ENCODE measurements at places on chromosomes 6 and 20.

DNA sequence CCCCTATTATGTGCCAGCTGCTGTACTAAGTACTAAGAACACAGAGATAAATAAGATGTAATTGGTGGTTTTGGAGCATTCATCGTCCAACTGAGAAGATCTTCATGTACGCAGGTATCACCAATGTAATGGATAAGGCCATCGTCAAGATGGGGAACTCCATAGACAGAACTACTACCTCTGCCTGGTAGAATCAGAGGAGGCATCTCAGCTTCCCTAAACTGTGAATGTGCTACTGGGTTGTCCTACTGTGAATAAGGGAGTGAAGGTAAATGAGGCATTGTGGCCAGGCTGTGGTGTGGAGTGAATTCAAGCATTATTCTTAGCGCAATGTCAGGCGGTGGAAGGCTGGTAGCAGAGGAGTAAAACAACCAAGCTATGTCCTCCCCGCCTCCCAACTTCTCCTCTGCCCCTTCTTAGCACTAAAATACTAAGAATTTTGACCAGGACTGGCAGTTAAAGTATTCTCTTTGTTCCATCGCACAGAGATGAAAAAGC, 68.2 kb downstream of the TBC1D7 start:
- DNase-seq, result no peak

DNA sequence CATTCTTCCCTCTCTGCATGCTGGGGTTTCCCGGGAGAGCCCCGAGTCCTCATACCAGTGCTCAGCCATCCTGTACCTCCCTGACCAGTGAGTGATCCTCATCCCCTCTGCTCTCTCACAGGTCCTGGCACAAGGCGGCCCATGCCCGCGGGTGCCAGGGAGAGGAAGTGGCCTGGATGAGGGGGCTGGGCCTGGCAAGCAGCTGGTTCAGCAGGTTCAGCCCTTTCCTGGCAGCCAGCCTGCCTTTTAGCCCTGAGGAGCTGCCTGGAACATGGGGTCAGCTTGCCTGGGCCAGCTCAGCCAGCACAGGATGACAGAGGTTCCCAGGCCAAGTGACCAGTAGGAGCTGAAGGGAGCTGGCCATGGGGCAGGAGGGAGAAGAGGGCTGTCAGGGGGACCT, 10.9 kb downstream of the MOCS1 start:
- DNase-seq, result no peak

GRCh38 chr6:156883497-156884252, 106.5 kb downstream of the ARID1B start:
- DNase-seq, result no peak

DNA sequence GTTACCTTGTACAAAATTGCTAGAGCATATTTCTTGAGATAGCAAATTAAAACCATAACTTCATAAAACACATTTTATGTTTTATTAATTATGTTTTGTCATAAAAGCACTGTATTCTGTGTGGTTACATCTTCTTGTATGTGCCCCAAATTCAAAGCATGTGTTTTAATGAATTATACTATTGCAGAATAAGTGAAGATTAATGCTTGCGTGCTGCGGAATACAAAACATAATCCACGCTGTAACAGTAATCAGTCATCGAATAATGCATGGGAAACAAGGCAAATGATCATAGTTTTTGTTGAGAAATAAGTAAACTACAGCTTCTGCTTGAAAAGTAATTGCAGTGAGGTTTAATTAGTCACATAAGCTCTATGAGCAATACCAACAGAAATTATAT, 459.2 kb upstream of the SOX4 start:
- no peak for DNase-seq

- peak; percentile 58 for DNase-seq
Measured at GRCh38 chr6:5084781-5085647, at the start of gene PPP1R3G. Gene PPP1R3G, plus strand, starts transcription at chr6:5085341. Its CDS starts 145 bp downstream, at chr6:5085486.

GRCh38 chr20:25014816-25015215, 22.3 kb upstream of the APMAP start:
- no peak for DNase-seq

- no peak for DNase-seq
Measured at GRCh38 chr20:15931897-15932296, 641.4 kb downstream of the KIF16B start.

Measured in NB4 (cell line).